ENCODE measurements at places on chromosomes 5 and 9.
A peak's percentile ranks its signal among the peaks of the same experiment; 100 is the strongest.

GRCh38 chr5:126360467-126360866, 62.7 kb upstream of the GRAMD2B start:
- DNase-seq, result no peak

GRCh38 chr5:147307170-147307569, 72.3 kb downstream of the STK32A start:
- DNase-seq, result no peak

DNA sequence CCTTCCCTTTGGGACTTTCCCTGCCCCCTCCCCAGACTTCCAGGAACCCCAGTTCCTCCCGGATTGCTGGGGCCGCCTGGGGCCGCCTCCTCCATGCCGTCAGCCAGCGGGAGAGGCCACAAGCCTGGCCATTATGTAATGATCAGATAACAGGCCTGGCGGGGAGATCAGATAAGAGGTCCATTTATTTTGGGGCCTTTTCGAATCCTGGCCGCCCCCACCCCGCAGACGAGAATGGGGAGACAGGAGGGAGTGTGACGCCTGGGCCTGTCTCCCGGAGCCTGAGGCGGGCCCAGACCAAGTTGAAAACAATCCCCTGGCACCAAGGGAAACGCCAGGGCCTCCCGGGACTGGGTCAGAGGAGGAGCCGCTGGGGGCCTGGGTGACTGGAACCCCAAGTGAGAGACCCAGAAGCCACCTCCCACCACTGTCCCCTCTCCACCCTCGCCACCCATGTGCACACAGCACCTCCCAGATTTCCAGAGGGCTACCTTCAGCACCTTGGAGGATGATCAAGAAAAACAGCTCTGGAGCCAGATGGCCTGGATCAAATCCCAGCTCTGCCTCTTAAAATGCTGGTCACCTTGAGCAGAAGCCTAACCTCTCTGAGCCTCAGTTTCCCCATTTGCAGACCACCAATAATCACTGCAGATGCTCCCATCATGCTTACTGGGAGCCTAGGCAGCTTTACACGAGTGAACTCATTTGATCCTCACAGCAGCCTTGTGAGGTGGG, 7.8 kb downstream of the ENG start:
- no peak for DNase-seq

DNA sequence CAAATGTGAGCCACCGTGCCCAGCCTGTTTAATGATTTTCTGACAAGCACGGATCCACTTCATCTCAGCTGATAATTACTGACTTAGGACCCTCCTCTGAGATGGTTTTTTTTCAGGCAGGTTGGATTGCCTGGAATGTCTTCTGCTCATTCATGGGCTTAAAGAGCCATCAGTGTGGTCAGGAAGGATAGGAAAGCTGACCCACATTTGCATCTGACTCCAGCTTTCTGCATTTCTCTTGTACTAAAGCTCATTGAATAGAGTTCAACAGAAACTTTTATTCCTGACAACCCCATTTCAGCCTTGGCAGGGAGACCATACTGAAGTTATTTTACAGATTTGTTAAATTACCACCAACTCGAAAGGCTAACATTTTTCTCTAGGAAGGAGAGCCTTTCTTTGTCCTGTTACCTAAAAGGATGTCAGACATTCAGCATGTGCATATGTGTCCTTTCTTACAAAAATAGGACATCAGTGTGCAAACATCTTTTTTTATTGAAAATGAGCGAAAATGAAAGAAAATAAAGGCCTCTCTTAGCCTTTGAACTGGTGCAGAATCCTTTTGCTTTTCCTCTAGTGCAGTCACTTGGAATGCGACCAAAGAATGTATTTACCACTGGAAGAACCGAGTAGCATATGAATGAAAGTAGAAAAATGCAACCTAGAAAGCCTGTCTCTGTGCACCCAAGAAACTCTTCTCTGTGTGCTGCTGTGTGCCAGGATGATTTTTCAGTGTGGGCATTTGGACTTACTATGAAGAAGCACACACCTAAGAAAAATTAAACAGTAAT, 26.6 kb downstream of the ADCY2 start:
- no peak for DNase-seq

DNA sequence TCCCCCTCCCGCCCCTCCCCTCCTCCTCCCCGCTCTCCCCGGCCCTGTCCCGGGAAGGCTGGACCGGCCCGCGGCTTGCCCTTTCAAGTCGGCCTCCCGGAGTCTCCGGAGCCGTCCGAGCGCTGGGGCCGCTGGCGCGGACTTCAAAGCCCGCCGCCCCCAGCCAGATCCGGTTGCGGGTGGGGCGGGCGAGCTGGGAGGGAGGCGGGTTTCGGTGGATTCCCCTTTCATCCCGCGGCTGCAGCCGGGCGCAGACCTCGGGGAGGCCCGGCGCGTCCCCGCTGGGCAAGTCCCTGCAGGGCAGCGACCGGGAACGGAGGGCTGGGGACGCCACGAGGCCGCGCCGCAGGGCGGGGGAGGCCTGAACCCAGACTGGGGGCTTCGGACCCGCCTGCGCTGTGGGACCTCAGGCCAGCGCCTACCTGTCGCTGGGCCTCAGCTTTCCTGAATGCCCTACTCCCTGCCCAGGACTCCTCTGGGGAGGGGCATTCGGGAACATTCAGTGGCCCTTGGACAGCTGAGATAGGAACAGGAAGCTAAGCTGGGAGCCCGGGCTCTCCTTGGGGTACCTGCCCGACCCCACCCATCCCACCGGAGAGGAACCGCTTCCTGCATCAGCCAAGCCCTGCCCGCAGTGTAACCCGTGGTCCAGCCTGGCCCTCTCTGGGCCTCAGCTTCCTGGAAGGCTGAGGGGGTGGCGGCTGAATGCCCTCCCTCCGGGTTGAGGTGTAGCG, 23.4 kb downstream of the C9orf50 start:
- no peak for DNase-seq

- DNase-seq, result no peak
Observed at GRCh38 chr9:136031741-136032730, 63.1 kb downstream of the NACC2 start.

DNA sequence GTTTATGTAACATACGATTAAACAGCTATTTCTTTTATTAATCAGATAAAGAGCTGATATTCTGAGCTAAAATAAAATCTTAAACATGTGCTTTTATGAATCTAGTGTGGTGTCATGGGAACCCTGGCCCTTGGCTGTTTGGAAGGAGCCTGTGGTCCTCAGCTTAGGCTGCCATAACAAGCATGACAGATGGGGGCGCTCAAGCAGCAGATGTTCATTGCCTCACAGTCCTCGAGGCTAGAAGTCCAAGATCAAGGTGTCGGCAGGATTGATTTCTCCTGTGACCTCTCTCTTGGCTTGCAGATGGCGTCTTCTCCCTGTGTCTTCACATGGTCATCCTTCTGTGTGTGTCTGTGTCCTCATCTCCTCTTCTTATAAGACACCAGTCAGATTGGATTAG, 448.2 kb downstream of the GADD45G start:
- peak; percentile 54 for DNase-seq

Data from stimulated activated CD8-positive, alpha-beta memory T cell treated with anti-CD3 and anti-CD28 coated beads, Interleukin-4, amount 100 ng/mL, for 48 hours (primary cell).